Retinal pigment epithelial cell (primary cell): ENCODE measurements at places on chromosomes 12 and 14.

GRCh38 chr12:55685671-55686070, 22.0 kb downstream of the ITGA7 start:
- DNase-seq = no peak

DNA sequence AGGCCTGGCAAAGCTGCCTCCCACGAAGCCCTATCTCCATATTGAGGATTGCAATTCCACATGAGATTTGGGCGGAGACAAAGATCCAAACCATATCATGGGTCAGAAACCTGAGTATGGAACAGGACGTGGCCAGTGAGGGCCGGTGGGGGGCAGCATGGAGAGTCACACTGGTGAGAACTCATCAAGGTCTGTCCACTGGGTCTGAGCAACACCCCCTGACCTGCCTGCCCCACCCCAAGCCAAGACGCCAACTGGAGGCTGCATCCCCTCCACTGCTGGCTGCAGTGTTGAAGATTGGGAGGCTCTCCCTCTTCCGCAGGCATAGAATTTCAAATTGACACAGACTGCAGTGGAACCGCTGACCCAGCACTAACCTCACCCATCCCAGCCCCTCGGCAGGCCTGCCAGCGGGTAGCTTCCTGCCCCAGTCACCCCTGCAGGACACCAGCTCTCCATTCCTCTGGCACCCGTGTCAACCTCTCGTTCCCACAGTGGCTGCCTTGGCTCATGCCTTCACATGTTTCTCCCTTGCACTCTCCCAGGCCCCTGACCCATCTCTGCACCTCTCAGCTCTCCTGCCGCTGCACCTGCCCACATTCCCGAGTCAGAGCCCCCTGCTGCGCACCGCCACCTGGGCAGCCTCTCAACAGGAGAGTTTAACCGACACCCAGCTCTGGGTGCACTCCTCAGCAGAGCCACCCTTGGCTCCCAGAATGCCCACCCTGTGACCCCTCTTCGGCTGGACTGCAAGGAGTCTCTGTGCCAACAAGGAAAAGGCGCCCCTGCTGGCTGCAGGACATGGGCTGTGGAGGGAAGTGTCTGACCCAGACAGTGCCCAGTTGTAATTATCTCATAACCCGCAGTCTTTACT, 45.2 kb upstream of the PPP2R5C start:
- DNase-seq = no peak

GRCh38 chr12:2003676-2004112, 563 bp downstream of the DCP1B start:
- peak; percentile 7 for DNase-seq

- DNase-seq = no peak
Observed at GRCh38 chr14:100295376-100296105, 10.7 kb downstream of the SLC25A29 start.

DNA sequence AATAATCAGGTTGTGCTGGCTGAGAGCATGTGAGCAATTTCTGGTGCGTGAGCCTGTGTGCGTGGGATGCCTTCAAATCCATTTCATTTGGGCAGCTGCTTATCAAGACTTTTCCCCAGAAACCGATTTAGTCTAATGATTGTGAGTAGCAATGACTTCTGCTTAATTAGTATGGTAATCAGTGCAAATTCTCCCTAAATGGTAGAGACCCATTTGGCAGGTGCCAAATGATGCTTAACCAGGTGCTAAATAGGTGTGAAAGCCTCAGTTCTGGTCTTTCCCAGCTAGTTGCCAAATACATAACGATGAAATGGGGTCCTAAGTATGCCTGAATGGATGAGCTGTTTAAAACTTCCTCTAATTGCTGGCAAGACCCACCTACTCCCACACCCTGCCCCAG, 248.4 kb upstream of the CCDC196 start:
- DNase-seq = no peak

DNA sequence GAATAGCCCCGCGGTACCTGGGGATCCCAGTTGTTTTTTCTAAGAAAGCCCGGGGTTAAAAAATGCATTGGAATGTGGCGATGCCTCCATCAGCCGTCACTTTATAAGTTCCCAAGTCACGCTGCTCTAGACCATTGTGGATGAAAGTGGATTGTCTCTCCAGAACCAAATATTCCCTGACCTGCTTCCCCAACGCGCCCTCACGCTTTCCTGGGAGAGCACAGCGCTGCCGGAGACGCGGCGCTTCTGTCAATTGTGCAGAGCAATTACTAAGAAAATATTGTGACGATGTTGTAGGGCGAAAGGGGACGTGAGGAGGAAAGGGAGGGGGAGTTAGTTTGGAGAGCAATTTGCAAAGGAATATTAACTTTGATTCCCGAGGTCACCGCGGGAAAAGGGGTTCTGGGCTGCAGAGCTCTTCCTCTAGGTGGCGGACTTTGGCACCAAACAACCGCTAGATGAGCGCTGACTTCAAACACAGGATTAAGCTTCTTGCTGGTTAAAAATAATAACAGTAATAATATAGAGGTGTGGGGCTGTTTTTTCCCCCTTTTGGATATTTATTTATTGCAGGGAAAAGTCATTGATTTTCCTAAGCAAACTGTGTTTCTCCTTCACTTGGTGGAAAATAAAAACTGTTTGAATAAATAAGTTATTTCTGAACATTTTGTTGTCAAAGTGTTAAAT, 9.6 kb upstream of the FOXG1 start:
- DNase-seq = no peak

- peak; percentile 3 for DNase-seq
Observed at GRCh38 chr12:17609153-17609552, 480.8 kb downstream of the RERGL start.

DNA sequence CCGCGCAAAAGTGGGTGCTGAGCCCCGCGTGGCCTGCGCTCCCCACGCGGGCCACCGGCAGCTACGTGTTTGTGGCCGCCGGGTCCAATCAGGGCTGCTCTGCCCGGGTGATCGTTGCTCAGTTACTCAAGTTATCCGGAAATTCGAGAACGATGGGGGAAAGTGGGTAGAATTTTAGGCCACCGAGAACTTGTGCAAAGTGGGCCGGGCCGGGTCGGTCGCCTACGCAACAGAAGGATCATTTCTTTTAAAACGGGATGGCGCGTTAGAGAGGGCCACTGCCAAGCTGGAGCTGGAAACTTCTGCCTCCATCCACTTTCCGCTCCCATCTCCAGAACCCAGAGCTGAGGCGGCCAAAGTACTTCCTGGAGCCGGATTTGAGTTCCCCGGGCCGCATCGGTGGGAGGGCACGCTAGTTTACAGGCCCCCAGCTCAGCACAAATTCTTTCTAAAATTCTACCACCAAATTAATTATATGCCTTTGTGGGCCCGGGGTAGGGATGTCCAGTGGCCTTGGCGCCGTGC, 3.5 kb downstream of the RFX4 start:
- DNase-seq = no peak

- no peak for DNase-seq
Observed at GRCh38 chr14:50109342-50109741, 7.0 kb downstream of the VCPKMT start.

- no peak for DNase-seq
Observed at GRCh38 chr14:104131968-104132732, 6.2 kb upstream of the KIF26A start.

GRCh38 chr14:77012193-77012765, 16.2 kb downstream of the IRF2BPL start:
- DNase-seq = no peak

DNA sequence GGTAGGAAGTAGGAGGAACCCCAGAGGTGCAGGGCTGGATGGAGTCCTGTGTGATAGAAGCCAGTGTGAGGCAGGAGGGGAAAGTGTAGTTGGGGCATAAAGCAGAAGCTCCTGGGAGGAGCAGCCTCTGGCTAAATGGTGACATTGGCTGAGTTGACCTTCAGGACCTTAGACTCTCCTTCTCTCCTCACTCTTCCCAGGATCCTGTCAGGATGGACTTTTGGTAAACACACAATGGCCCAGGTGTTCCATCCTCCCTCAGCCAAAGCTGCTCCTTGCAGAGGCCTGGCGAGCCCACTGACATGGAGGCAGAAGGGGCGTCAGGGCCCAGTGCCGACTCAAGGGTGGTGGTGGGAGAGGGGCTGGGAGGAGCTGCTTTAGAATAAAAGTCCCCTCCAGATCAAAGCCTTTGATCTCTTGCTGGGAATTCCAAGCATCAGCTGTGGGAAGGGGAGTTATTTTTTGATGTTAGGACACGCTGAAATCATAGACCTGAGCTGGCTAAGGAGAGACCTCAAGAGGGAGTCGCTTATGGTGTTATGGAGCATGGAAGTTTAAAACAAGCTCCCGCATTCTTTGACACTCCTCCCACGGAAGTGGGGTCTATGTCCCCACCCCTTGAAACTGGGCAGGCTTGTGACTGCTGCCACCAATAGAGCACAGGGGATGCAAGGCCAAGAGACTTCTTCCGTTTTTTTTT, 44.1 kb downstream of the SMIM41 start:
- no peak for DNase-seq

- DNase-seq = no peak
Observed at GRCh38 chr12:40248585-40249297, 23.9 kb downstream of the LRRK2 start.

DNA sequence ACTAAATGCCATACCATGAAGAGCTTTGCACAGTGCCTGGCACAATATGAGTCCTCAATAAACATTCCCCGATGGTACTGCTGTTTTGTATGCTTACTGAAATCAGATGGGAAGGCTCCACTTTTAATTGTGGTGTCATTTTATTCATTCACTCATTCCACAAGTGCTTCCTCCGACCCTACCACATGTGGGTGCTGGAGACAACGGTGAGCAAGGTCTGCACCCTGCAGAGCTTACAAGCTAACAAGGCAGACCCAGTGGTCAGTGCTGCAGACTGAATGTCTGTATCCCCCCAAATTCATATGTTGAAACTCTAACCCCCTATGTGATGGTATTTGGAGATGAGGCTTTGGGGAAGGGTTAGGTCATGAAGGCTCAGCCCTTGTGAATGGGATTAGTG, 48.3 kb downstream of the RFX4 start:
- no peak for DNase-seq

DNA sequence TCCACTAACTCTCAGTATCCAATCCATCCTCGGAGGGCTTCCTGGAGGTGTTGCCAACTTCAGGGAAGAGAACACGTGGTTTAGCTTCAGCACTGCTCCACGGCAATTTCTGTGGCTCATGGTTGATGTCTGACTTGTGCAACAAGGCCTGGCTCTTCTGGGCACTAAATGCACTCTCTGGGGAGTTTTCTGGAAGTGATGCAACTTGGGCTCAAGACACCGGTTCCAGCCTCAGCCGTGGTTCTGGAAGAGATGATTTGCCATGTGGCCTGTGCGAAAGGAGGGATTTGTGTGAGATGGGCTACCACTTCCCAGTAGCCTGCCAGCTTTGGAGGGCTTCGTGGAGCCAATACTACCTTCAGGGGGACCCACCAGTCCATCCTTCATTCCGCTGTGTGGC, 118.6 kb upstream of the RTL1 start:
- no peak for DNase-seq

DNA sequence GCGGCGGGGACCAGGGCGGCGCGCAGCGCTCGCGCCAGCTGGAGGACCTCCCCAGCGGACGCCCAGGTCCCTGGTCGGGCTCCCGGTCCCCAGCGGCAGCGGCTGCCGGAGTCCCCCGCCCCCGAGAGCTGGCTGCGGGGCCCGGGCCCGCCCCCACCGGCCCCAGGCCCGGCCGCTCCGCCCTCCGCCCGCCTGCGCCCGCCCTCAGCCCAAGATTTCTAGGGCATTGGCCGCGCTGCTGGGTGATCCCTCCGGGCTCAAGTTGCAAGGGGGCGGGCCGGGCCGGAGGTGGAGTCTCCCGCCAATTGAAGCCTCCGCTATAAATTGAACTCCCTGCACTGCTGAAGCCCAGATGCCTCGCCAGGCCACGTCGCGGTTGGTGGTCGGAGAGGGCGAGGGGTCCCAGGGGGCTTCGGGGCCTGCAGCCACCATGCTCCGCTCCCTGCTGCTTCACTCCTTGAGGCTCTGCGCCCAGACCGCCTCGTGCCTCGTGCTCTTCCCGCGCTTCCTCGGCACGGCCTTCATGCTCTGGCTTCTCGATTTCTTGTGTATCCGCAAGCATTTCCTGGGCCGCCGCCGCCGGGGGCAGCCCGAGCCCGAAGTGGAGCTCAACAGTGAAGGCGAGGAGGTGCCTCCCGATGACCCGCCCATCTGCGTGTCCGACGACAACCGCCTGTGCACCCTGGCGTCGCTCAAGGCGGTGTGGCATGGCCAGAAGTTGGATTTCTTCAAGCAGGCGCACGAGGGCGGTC, at the start of gene DIO3:
Gene DIO3 (plus strand): TSS at position 351 of the 752 bp plus-strand sequence.
- no peak for DNase-seq

DNA sequence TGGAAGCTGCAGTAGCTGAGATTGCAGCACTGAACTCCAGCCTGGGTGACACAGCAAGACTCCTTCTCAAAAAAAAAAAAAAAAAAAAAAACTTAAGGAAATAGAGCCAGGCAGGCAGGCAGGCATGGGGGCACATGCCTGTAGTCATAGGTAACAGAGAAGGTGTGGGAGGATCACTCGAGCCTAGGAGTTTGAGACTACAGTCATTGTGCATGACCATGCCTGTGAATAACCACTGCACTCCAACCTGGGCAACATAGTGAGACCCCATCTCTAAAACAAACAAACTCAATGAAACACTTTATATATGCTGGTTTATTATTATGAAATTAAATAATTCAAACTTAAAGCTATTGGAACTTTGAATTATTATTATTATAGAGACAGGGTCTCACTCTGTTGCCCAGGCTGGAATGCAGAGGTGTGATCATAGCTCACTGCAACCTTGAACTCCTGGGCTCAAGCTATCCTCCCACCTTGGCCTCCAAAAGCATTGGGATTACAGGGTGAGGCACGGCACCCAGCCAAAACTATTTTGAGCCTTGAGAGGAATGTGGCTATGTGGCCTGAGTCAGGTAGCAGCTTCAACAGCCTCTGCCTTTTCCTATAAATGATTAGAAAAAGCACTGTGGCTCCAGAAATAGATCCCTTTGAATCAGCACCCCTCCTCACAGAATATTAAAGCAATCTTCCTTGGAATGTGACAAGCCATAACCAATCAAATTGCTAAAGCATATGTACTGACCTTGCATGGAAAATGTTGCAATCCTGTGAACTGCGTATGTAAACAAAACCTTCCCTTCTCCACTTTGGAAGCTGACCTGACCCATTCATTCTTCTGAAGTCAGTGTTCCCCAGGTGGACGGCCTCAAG, 34.7 kb upstream of the YY1 start:
- peak; percentile 55 for DNase-seq

DNA sequence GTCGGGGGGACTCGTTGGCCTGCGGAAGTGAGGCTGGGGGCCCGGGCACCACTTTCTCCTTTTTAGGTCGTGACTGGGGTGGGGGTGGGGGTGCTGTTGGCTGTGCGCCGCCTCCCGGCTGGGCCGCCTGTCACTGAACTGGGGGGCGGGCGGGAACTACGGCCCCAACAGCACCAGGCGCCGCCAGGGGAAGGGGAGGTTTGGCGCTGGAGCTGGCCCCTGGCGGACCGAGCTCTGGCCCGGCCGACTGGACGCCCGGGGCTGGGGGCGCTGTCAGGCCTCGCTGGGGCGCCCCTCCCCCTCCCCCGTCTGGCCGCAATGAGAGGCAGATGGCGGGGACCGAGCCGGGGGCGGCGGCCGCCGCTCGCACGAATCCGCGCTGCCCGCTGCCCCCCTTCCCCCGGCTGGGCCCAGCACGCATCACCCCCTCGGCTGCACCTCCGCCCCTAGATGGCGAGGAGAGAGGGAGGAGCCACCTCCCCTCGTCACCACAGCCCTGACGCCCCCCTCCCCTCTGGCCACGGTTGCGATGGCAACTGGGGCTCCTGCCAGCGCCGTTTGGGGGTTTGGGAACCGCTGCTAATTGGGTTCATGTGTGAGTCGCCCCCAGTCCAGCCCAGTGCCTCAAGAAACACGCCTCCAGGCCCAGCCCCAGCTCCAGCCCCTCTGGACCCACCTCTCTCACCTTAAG, 723 bp downstream of the NFATC4 start:
- DNase-seq = no peak
